Activated naive CD8-positive, alpha-beta T cell treated with anti-CD3 and anti-CD28 coated beads, Interleukin-2, amount 50 U/mL, for 16 hours (primary cell): ENCODE measurements at places on chromosomes 16 and 17.

DNA sequence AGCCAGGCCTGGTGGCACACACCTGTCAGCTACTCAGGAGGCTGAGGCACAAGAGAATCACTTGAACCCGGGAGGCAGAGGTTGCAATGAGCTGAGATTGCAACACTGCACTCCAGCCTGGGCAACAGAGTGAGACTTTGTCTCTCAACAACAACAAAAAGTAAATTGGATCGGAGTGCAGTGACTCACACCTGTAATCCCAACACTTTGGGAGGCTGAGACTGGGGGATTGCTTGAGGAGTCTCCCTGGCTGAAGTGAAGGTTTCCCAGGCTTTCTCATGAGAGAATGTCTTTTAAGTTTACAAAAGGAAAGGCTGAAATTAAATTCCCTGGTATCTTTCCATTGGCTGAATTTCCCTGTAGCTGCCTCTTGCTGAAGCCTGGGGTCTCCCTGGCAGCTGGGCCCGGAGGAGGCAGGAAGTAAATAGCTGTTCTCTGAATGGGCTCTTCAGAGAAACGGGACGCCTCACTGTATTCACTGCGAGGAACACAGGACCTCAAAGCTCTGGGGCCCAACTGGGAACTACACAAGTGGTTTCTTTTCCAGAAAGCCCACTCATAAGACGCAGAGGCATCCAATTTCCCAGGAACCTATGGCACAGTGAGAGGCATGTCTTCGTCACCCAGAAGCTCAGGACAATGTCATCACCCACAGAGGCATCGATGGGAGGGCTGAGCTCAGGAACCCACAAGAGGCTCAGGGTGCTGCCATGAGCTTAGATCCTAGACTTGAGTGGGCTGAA, 77.4 kb upstream of the SMURF2 start:
- DNase-seq = no peak

GRCh38 chr16:31008149-31008548, 2.3 kb downstream of the STX1B start:
- DNase-seq = no peak

- DNase-seq = no peak
These were observed 8.5 kb upstream of the ERN1 start for GRCh38 chr17:64138441-64138840.

DNA sequence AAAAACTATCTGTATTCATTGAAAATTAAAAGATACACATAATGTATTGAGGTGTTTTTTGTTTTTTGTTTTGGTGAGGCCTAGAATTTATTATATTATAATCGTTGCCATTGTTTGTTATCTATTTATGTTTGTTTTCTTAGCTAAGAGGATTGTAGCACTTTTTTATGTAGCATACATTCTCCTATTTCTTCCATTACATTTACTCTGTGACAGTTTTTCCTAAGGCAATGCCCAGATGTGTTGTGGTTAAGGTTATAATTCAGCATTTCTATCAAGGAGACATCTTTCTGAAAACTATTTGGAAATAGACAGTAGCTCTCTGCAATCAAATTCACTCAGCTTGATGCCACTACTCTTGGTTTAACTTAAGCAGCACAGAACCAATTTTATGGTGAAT, 161.6 kb downstream of the PPM1E start:
- DNase-seq = no peak

- no peak for DNase-seq
These were observed 3.9 kb downstream of the VPS35L start for GRCh38 chr16:19559242-19559910.

GRCh38 chr16:89261691-89262563, 44.4 kb downstream of the ZNF778 start:
- no peak for DNase-seq

DNA sequence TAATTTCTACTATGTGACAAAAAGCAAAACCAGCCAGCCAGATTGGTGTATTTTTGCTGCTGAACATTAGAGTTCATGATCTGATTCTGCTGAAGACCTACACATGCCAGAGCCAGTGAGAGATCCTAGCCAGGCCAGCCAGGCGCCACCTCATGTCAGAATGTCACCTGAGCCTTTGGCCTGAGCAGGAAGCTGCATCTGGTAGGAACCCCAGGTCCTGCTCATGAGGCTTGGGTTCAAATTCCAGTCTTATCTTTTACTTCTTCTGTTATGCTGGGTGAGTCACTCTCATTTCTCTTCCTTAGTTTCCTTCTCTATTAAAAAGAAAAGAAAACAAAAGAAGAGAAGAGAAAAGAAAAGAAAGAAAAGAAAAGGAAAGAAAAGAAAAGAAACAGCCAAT, 585.1 kb upstream of the CDH5 start:
- DNase-seq = no peak

- no peak for DNase-seq
These were observed 46.0 kb downstream of the CDH11 start for GRCh38 chr16:65075877-65076276.

DNA sequence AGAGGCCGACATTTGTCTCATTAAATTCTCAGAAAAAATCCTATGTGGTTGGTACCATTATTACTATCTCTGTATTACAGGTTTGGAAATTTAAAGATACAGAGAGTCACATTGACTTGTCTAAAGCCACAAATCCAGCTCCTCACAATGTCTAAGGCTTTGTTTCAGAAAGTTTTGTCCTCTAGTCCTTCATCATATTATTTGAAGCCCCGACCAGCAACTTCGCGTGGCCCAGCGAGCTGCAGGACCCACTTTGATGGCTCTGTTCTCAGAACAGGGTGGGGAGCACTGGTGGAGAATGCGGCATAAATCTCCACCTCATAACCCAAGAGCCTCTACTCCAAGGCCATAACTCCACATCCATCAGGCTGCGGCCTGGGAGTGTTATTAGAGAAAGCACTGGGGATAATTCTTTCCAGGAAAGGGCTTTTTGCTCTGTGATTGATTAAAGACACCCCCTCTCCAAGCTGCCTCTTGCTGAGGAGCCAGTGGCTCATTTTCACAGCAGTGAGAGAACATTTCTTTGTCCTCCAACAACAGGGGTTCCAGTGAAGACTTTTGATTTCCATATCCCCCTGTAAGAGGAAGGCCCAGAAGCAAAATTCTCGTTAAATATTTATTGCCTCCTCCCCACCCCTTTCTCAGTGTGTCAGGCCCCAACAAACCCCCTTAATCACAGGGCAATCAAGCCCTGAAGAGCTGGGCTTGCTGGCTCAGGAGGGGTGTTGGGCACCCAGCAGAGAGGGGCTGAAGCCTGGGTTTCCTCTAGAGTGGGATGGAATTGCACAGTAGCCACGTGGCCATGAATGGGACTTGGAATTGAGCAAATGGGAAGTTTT, 113.7 kb upstream of the CDH11 start:
- no peak for DNase-seq

- DNase-seq = no peak
These were observed 352.6 kb downstream of the WWOX start for GRCh38 chr16:78452025-78452555.

GRCh38 chr17:17944743-17945142, 27.5 kb downstream of the TOM1L2 start:
- no peak for DNase-seq

GRCh38 chr17:81102352-81102751, 63.0 kb upstream of the PVALEF start:
- no peak for DNase-seq

DNA sequence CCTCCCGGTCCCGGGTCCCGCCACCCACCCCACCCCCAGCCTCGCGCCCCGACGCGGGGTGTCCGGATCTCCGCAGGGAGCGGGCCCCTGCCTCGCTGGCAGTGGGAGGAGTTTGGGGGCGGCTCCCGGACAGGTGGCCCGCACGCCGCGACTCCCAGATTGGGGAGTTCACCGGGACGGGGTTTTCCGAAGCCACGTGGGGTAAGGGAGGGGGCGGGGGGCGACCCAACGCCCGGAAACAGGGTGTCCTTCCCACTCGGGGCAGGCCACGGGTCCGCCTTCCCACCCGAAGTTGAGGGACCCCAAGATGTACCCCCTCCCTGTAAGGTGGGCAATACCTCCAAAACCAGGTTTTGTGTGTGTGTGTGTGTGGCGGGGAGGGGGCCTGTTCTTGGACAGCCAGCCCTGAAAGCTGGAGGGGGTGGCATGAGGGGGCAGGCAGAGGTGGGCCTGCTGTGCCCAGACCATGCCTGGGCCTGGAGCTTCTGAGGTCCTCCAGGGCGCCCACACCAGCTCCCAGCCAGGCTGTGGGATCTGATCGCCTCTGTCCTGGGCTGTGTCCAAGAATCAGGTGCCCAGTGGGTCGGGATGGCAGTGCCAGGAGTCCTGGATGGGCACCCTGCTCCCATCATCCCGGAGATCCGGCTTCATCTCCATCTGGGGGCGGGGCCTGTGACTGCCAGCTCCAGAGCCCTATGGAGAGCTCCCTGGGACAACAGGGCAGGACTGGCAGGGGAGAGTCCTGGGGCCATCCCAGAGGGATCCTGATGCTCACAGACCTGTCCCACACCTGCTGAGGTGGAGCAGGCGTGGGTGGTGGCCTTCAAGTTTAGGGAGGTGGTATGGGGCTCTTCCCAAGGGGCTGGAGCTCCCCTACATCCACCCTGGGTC, 767 bp downstream of the SYNGR2 start:
- peak; percentile 45 for DNase-seq
